HTR-8/SVneo (cell line): ENCODE measurements at places on chromosomes 1 and 21.

- no peak for DNase-seq
Measured at GRCh38 chr1:25193229-25193628, 39.1 kb downstream of the SYF2 start.

- no peak for DNase-seq
Measured at GRCh38 chr1:182235604-182235951, 156.0 kb downstream of the GLUL start.

- no peak for DNase-seq
Measured at GRCh38 chr1:3017440-3018050, 3.7 kb upstream of the ACTRT2 start.

DNA sequence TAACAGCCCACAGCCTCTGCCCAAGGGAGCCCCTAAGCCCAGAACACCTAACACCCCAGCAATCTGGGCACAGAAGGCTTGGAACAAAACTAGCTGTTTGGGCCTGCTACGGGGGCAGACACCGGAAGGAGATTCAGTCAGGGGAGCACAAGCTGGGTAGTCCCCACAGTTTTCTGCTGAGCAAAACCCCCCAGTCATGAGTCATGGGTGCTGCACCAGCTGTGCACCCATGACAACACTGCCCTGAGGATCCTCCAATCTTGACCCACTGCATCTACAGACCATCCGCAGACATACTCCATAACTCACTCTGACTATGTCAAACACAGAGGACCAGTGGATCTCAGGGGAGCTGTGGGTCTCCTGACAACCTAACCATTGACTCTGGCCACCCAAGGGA, 105.1 kb downstream of the LRIG2 start:
- no peak for DNase-seq

- DNase-seq, result peak; percentile 83
Measured at GRCh38 chr1:212368073-212368484, 46.6 kb downstream of the PACC1 start.

GRCh38 chr1:64251971-64252370, 48.5 kb downstream of the UBE2U start:
- DNase-seq, result no peak
